ENCODE measurements at places on chromosomes 3 and 15. TPM values are rescaled to one million over a fixed set of nuclear protein-coding genes. Genes with fewer than 3 reads are reported as not detected.

Gene RSL24D1
- 41.4 TPM for total RNA-seq

Gene HHLA2
- not detected for total RNA-seq

GRCh38 chr3:24674261-24674660 is 179.6 kb upstream of the THRB start:
- no peak for DNase-seq

Gene CCR3
- 2.5 TPM for total RNA-seq

Gene ATP2C1
- 53.0 TPM for total RNA-seq

- DNase-seq, result no peak
Observed at GRCh38 chr3:67739851-67740250, 85.4 kb upstream of the SUCLG2 start.

Gene TRNT1
- 5.9 TPM for total RNA-seq

DNA sequence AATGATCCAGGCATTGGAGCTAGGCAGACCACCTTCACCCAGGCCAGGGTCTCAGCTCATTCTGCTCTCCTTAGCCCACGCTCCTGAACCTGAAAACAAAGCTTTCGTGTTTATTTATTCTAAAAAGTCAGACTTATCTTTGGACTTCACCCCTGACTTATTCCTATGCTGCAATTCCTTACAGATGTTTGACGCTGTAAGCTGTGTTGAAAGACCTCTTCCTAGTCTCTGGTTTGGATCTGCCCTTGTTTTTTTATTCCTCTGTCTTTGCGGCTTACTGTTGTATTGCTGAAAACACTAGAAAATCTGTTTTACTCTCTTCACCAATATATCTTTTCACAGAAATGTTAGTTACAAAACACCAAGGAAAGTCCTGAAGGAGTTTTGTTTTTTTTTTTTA is 40.5 kb upstream of the LDHAL6B start:
- no peak for DNase-seq

DNA sequence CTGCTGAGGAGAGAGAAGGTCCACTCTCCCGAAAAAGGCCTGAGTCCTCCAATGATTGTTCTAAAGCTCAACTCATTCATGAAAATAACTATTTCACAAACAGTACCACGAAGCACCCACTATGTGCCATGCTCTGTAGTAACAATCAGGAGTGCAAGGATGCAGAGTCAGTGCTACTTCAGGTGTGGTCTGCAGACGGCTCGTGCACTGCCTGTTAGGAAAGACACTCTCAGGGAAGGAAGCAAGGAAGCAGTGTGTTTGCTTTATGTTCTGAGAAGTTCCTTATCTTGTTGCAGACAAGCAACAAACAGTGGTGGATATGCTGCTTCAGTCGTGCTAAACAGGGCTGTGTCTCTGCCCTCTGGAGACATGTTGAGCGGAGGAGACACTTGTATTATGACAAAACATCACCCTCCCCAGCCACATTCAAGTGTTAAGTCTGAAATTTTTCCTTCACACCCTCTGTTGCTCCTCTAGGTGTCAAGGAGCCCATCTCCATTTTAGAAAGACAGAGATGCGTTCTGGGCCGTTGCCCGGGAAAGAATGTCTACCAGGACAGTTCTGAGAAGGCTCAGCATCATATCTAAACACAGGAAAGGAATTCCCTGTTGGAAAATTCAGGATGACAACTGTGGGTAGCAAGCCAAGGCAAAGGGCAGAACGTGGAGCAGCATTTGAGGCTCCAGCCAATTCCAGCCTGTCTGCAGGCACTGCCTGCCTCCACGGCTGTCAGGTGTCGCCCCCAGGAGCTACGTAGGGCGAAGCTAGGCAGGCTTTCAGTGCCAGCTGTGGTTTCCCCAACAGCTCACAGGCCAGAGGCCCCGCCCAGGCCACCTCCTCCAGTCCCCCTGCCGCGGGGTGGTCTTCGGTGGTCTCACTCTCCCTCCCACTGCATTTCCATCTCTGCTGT is 13.4 kb upstream of the ATP10A start:
- no peak for DNase-seq
